Airway epithelial cell (primary cell): ENCODE measurements at places on chromosomes 13 and 19. TPM values are rescaled to one million over a fixed set of nuclear protein-coding genes. Genes with fewer than 3 reads are reported as not detected.

The IGSF23 gene
- total RNA-seq, result not detected in 2 replicates

The POSTN gene
- total RNA-seq, result 1.8 and 2.1 TPM in 2 replicates

The NUDT15 gene
- 26.6 and 29.7 TPM in 2 replicates for total RNA-seq

The ZNF443 gene
- total RNA-seq, result 1.6 and 1.7 TPM in 2 replicates

The ZNF460 gene
- total RNA-seq, result 27.7 and 28.8 TPM in 2 replicates

The APOE gene
- 35.7 and 44.7 TPM in 2 replicates for total RNA-seq

The PHF11 gene
- 10.2 and 19.7 TPM in 2 replicates for total RNA-seq

The GRK1 gene
- not detected in 2 replicates for total RNA-seq
